ENCODE measurements at places on chromosomes 13 and 19.

DNA sequence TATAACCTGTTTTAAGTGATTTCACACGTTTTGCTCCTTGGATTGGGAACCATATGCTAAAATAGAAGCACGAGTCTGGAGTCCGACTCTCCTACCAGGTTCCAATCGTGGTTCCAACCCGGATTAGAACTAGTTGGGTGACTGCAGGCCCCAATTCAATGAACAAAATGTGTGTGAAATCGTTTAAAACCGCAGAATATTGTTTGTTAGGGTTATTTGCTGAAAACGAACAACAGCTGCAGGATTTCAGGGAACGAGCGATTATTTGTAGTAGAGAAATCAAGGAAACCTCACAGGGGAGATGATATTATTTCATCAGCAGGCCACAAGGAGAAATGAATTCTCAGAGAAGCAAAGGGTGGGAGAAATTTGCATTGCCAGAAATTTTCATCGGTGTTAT is 16.7 kb downstream of the SSC5D start:
- DNase-seq: no peak

DNA sequence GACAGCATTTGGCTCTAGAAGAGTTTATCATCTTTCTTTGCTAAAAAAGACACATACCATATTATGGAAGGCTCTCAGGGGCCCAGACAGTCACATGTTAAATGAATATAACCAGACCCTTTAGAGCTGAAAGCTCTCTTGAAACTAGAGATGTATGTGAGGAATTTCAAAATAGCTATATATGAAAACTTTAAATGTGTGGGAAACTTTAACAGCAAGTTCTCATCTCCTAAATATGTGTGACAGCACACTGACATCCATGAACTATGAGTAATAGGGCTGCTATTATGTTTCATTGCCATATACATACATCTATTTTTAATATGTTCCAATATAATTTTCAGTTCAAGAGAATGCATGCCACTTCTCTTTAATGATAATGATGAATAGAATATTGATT is 509.5 kb downstream of the GPC6 start:
- DNase-seq: no peak

DNA sequence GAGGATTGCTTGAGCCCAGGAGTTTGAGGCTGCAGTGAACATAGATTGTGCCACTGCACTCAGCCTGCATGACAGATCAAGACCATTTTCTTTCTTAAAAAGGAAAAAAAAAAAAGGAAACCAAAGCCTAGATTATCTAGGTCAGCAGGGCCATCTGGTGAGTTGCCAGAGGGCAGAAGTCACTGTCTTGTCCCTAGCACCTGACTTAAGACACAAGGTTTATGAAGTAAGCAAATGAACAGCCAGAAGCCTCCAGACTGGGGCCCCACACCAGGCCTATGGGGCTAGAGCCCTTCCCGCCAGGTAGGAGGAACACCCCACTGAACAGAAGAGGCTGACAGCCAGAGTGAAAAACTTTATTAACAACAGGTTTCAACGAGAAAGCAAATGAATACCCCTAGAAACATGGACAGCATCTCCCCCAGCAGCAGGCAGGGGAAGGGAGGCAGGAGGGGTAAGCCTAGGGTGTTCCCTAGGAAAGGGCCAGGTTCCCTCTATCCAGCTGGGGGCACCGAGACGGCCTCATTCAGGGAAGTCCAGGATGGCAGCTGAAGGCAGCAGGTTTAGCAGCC is 1.2 kb downstream of the WDR83 start:
- no peak for DNase-seq

- DNase-seq: peak; percentile 75
Observed at GRCh38 chr19:12779162-12779993, 4.0 kb upstream of the HOOK2 start.

DNA sequence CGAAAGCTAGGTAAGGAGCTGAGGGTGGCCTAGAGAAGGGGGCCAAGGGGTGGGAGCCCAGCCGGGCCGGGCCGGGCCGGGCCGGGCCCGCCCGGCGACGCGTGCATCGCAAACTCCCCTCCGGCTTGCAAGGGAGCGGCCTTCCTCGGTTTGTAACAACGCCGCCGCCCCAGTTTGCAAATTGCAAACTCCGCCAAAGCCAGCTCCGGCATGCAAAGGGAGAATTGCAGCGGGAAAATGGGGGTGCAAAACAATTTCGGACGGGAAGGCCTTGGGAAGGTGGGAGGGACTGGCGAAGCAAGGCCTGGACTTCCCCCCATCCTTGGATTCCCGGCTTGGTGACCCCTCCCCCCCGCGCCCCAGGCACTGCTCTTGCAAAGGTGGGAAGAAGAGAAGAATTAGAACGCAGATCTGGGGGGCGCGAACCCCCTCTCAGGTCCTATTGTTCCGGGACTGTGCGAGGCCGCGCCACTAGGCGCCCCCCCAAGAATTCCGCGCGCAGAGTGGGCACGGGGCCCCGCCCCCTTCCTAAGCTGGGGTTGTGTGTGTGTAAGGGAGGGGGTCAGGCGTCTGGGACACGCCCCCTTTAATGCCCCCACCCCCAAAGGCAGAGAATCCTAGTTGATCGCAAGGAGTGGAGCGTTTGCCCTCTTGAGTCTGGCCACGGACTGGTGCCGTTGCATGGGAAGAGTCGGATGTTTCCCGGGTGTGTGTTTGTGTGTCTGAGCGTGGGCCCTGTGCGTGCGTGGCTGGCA is 926 bp downstream of the PRR12 start:
- DNase-seq: no peak

- no peak for DNase-seq
Observed at GRCh38 chr19:39738814-39739213, 985 bp upstream of the CLC start.

DNA sequence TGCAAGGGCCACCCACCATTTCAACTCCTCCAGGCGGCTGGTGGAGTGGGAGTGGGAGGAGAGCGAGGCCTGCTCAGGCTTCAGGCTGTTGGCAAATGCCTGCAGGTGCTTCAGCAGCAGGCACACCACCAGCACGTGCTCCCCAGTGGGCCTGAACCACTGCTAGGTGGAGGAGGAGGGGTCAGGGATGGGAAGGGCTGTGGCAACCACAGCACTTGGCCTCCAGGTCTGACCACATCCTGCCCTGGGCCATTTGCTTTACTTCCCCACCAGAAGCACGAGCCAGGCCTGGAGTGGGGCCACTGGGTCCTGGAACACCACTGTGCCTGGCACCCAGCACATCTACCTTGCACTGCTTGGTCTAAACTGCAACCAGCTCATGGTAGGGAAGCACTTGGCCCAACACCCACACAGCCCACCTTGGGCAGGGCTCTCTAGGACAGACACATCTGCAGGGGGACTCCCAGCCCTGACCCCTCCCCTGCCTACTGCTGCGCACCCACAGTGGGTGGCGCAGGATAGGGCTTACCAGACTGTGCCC is 26.2 kb downstream of the TUBA3C start:
- no peak for DNase-seq

DNA sequence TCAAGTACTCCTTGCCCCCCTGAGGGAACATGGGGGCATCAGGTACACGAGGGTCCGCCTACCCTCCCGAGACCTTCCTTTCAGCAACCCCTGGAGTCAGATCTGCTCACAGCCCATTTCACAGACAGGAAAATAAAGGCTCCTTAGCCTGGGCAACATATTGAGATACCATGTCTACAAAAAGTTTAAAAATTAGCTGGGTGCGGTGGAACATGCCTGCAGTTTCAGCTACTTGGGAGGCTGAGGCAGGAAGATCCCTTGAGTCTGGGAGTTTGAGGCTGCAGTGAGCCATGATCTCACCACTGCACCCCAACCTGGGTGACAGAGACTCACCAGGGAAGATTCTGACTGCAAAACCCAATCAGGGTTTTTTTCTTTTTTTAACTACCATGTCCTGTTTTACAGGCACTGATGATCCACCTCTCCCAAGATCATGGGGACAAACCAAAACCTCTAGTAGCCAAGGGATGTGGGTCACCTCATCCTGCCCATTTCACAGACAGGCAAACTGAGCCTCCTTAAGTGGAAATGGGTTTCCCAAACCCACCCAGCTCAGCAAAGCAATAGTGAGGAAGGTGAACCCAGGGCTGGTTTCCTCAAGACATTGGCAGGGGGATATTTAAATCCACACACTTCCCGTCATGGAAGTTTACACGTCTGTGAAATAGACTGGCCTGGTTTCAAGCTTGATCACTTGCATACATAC is 6.4 kb upstream of the CDKN2D start:
- no peak for DNase-seq

- no peak for DNase-seq
Observed at GRCh38 chr13:85243831-85244230, 555.4 kb downstream of the SLITRK6 start.

- DNase-seq: no peak
Observed at GRCh38 chr19:2461751-2462634, 5.2 kb upstream of the LMNB2 start.

DNA sequence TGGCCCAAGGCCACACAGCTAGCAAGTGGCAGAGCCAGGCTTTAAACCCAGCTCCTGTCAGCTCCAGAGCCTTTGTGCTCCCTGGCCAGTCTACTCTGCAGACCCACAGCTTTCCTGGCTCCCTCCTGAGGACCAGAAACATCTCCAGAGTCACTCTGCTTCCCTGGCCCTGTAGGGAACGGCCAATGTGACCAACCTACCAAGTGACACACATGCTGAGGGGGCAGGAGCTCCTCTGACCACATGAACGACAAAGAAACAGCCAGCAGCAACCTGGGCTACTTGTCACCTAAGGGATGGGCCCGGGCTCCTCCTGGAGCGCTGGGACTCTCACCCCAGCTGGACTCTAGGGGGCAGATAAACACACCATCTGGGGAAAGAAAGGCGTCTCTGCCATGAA is 19.3 kb downstream of the PEG3 start:
- DNase-seq: no peak

GRCh38 chr13:46032341-46032740 is 20.2 kb downstream of the ZC3H13 start:
- no peak for DNase-seq

GRCh38 chr13:106594980-106595379 is 27.0 kb upstream of the ARGLU1 start:
- DNase-seq: peak; percentile 32

GRCh38 chr13:94119360-94119936 is 360.0 kb downstream of the DCT start:
- DNase-seq: no peak

- no peak for DNase-seq
Observed at GRCh38 chr19:58354478-58355030, 1.3 kb upstream of the A1BG start.

GRCh38 chr13:35649162-35649561 is 172.7 kb upstream of the MAB21L1 start:
- DNase-seq: no peak

- peak; percentile 69 for DNase-seq
Observed at GRCh38 chr13:67147342-67148133, 82.6 kb downstream of the PCDH9 start.

DNA sequence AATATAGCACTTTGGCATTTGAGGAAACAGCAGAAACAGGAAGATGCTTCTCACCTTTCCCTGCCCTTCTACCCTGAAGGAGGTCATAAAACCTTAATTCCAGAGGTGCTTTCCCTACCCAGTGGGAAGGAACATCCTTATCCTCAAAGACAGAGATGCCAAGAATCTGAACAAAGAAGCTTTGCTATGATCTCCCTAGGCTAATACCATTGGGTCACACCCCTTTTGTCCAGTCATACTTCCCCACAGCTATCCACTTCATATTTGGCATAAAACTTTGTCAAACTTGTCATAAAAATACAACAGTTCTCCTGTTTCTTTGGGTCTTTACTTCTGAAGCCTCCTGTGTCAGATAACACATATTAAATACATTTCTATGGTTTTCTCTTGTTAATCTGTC is 21.7 kb upstream of the RXFP2 start:
- DNase-seq: no peak

DNA sequence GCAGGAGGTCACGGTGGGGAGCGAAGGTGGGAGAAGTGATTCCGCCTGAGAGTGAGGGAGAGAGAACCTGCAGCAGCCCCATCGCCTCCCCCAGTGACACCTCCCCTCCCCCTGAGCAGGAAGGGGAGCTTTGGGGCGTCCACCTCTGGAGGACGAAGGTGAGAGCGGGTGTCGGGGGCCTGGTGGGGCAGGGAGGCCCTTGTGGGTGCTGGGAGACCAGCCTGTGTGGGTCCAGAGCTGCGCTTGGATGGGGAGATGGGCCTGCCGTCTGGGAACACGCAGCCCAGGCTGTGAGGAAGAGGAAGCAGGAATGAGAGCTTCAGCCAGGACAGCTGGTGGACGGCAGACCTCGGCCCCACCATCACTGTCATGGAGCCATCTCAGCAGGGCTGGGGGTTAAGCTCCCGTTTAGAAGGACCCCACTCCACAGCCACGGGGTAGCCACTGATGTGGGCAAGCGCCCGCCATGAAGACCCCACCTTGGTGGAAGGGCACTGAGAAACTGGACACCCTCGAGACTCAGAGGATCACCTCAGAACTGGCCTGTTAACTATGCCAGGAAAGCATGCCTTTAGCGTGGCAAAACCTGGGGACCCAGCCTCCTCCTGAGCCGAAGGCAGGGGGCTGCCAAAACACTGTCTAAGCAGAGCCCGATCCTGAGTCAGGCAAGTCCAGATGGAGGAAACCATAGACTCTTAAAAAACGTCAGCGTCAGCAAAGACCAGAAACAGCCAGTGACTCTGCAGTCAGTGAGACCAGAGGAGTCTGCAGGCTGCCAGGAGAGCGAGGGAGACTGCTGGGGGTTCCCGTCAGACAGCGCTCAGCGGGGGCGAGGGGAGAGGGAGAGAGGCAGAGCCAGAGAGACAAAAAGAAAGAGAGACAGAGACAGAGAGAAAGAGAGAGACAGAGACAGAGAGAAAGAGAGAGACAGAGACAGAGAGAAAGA is 6.4 kb upstream of the PROZ start:
- peak; percentile 45 for DNase-seq

DNA sequence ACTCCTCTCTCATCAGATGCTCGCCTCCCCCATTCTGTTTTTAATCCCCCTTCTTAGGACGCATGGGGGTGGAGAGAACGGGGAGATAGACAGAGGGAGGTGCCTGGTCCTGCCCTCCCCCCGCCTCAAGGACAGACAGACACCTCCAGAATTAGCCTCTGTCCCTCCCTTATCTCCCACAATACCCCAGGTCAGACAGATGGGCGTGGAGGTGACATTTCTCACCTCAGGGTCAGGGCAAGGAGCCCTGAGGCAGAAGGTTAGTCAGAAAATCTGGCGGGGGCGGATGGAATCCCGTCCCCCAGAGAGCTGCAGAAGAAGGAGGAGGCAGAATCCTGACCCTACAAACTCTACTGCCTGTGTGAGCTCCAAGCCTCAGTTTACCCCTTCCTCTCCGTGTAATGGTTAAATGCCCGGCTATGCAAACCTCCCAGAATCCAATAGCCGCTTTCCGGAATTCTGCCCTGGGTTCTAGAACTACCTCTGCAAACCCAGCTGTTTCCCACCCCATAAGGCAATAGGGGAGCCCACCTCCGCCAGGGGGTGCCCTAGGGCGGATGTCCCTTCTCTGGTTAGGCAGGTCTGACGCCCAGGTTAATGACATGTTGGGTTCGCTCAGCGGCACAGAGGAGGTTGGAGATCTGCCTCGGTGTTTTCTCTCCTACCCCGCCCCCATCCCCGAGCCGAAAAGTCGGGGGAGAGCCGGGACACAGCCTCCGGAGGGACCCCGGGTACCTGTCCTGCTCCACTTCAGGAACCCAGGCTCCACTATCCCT is 900 bp downstream of the PPP1R13L start:
- no peak for DNase-seq

Data from fibroblast of skin of left quadriceps (primary cell).